Body of pancreas (tissue), 4 donors: ENCODE measurements at places on chromosomes 3 and 15. TPM values are rescaled to one million over a fixed set of nuclear protein-coding genes. Genes with fewer than 3 reads are reported as not detected.

- no peak for DNase-seq
- H3K27ac ChIP-seq = no peak overlapping the region
- no peak overlapping the region for H3K4me3 ChIP-seq
- H3K27me3 ChIP-seq = no peaks in the 10 kb centered on the region
- H3K36me3 ChIP-seq = no peaks in the 10 kb centered on the region
These were observed 8.2 kb downstream of the NDUFB4 start for GRCh38 chr3:120604382-120604781.

- no peak overlapping the region for H3K27ac ChIP-seq
- DNase-seq = no peak
- H3K4me3 ChIP-seq = no peak overlapping the region
- no peaks in the 10 kb centered on the region for H3K4me1 ChIP-seq
- no peaks in the 10 kb centered on the region for H3K36me3 ChIP-seq
- no peaks in the 10 kb centered on the region for H3K27me3 ChIP-seq
These were observed 4.7 kb upstream of the LRTM1 start for GRCh38 chr3:54932606-54933005.

- no peak overlapping the region for H3K4me3 ChIP-seq
- H3K27me3 ChIP-seq = no peaks in the 10 kb centered on the region
These were observed 2.0 kb upstream of the ST8SIA2 start for GRCh38 chr15:92391640-92392039.

- no peaks in the 10 kb centered on the region for H3K4me1 ChIP-seq
- no peak for DNase-seq
- H3K27me3 ChIP-seq = no peaks in the 10 kb centered on the region
These were observed 77.1 kb upstream of the MEX3B start for GRCh38 chr15:82122746-82123400.

ALG3 gene
- total RNA-seq = 32.4 TPM

MUC13 gene
- total RNA-seq = 0.66 TPM

- H3K4me1 ChIP-seq = no peaks in the 10 kb centered on the region
- no peaks in the 10 kb centered on the region for H3K27me3 ChIP-seq
- DNase-seq = no peak
- H3K4me3 ChIP-seq = no peak overlapping the region
- H3K27ac ChIP-seq = no peak overlapping the region
These were observed 332.2 kb upstream of the GOLIM4 start for GRCh38 chr3:168427835-168428475.

DNA sequence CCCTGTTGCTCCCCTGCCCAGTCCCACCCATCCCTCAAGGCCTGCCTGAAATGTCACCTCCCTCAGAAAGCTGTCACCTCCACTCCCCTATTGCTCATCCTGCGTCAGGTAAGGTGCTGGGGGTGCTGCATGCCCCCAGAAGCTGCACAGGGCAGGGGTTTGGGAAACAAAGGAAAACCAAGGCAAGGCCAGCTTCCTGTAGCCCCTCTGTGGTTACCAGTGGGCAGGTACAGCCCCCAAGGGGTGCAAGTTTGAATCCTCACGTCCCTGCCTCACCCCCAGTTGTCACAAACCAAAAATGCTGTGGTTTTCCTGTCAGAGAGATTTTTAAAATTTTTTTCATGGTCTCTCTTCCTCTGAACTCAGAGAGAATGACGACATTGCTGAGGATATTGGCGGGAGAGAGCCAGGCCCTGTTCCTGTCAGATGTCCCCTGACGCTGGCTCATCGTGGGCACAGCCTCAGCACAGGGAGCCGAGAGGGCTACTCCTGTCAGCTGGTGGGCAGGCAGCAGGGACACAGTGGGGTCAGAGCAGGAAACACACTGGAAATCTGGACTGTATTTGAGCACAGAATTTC lies 27.0 kb downstream of the PSTPIP1 start:
- H3K27ac ChIP-seq = no peak overlapping the region
- no peaks in the 10 kb centered on the region for H3K36me3 ChIP-seq
- no peak for DNase-seq
- no peak overlapping the region for H3K4me3 ChIP-seq

DNA sequence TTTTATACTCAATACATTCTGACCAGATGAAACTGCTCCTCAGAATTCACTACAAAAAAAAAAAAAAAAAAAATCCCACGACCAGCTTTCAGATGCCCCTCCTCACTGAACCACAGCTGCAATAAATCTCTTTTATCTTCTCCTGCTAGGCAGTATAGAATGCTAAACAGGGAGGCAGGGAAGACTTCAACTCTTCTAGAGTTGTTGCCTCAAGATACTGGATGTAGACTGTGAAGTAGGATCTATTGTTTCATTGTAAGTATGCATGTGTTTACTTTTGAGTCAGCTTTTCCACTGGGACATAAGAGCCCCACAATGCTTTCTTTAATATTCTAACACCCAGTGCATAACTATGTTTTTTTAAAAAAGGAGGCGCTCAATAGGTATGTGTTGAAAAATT lies 401.4 kb downstream of the TBL1XR1 start:
- H3K36me3 ChIP-seq = no peaks in the 10 kb centered on the region
- H3K4me1 ChIP-seq = peaks cover 17% of the 10 kb centered on the region
- no peak for DNase-seq
- no peak overlapping the region for H3K4me3 ChIP-seq

DNA sequence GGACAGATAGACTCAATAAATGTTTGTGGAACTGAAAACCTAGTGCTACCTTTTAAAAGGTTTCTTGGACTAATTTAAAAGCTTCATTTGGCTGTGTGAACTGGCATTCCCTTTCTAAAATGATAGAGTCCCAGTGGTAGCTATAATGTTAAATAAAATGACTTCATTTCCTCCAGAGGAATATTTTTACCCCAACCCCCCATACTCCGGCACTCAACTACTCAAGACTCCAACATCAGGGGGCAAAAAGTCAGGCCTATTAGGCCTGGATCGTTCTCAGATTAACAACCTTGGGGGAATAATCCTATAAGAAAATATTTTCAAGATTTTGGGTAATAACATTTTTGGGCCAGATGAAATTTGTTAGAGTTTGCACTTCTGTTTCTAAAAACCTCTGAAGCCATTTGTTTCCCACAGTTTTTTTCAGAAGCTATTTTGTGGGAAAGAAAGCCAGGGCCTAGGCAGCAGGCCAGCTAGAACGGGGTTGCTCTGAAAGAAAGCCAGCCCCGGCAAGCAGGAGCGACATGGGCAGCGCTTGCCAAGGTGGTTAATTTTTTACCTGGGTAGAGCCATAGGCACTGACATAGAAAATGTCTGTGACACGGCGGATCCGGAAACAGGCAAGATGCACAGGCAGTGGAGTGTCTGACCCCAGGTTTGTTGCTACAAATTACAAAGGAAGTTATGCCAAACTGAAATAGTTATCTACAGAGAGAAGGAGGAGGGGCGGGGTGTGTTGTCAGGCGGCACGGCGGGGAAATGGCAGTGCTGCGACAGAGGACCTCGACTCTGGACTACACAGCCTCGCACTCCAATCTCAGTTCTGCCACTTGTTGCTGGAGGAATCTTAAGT lies 84.6 kb downstream of the MAGI1 start:
- DNase-seq = peak; percentile 95
- no peaks in the 10 kb centered on the region for H3K27me3 ChIP-seq
- no peak overlapping the region for H3K4me3 ChIP-seq
- H3K36me3 ChIP-seq = no peaks in the 10 kb centered on the region
- H3K4me1 ChIP-seq = peaks cover 65% of the 10 kb centered on the region
- peak overlapping the region; percentile 94 for H3K27ac ChIP-seq

GRCh38 chr3:188527389-188527788 lies 373.4 kb downstream of the LPP start:
- DNase-seq = no peak
- peaks cover under 1% of the 10 kb centered on the region for H3K4me1 ChIP-seq
- H3K4me3 ChIP-seq = no peak overlapping the region
- H3K36me3 ChIP-seq = no peaks in the 10 kb centered on the region
- H3K27ac ChIP-seq = no peak overlapping the region

CEMIP gene
- 1.6 TPM for total RNA-seq

- no peaks in the 10 kb centered on the region for H3K36me3 ChIP-seq
- no peak for DNase-seq
- H3K27ac ChIP-seq = no peak overlapping the region
- peaks cover 3% of the 10 kb centered on the region for H3K4me1 ChIP-seq
- H3K4me3 ChIP-seq = no peak overlapping the region
- H3K27me3 ChIP-seq = no peaks in the 10 kb centered on the region
These were observed 79.5 kb downstream of the CD200 start for GRCh38 chr3:112412494-112412893.

DNA sequence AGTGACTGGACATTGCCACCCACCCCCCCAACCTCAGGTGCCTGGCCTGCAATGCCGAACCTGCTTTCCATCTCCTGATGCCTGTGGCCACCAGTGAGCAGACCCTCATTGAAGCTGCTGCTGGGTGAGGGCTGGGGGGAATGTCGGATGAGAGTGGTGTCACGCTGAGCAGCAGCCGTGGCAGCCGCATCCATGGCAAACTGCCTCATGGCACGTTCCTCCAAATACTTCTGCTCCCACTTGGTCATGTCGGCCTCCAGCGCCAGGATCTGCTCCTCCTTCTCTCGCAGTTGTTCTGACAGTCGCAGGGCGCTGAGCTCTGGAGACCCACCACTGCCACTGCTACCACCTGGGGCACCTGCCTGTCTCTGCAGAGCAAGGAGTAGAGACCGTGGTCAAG lies 14.2 kb downstream of the AMOTL2 start:
- peak overlapping the region; percentile 75 for H3K27ac ChIP-seq
- H3K4me3 ChIP-seq = no peak overlapping the region
- peaks cover 91% of the 10 kb centered on the region for H3K4me1 ChIP-seq
- peaks cover 21% of the 10 kb centered on the region for H3K36me3 ChIP-seq
- DNase-seq = no peak

DNA sequence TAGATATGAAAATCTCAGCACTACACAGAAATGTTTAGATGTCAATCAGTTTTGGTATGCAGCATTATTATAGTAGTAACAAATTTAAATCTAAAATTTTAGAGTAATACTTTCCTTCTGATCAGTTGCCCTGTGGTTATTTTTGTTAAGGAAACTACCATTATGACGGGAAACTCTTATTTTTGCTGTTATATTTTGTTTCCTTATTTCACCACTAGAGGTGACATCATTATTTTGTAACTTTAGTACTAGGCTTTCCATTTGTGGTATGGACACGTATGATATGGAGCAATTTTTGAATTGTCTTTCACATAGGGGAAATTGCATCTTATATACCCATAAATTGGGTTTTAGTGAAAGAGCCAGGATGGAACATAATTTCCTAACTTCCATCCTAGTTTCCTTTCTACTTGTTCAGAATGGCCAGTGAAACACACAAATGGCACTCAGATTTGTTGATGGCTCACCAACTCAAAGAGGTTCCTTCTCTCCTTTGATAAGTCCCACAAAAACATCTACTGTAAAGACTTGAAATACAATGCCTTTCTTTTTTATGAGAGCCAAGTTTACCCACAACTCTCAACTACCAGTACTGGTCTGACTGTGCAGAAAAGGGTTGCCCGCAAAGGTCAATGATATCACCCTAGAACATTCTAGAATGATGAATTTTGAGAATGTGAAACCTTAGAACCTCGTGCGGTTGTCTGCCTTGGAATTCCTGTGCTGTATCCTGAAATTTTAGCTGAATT lies 19.4 kb upstream of the PPP4R2 start:
- no peaks in the 10 kb centered on the region for H3K27me3 ChIP-seq
- no peaks in the 10 kb centered on the region for H3K36me3 ChIP-seq
- peaks cover 14% of the 10 kb centered on the region for H3K4me1 ChIP-seq
- no peak overlapping the region for H3K4me3 ChIP-seq
- H3K27ac ChIP-seq = no peak overlapping the region
